Fibroblast of pulmonary artery (primary cell): ENCODE measurements at places on chromosomes 11 and 22.

- DNase-seq = peak; percentile 31
Measured at GRCh38 chr22:23278883-23279675, 98.8 kb downstream of the BCR start.

GRCh38 chr11:127859941-127860354, 727.4 kb downstream of the ETS1 start:
- no peak for DNase-seq

DNA sequence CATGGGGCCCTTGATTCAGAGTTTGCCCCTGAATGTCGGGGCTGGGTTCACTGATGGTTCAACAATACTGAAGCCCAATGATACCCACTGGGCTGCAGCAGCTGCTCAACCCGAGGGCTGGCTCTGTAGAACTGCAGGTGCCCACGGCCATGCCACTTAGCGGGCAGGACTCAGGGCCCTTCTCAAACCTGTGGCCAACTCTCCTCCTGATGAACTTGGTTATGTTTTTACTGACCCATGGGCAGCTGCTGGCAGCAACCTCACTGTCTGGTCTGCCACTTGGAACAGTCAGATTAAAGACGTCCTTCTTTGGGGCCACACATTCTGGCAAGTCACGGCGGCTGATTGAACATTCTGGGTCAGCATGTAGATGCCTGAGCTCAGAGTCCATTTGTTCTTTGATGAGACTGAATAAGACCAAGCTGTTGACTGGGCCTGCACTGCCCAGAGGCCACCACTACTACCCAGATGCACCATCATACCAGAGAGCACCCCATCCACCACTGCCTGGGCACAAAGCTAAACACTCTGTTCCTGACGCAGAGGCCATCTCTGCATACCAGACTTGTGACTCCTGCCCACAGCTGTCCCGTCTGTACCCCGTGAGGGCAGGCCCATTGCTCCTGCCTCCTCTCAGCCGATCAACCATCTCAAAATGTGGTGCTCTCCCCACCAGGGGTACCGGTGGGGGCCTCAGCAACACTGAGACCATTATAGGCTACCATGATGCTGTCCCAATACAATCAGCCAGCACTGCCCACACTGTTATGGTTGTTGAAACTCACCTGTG, 67.8 kb downstream of the SHANK2 start:
- DNase-seq = no peak

- no peak for DNase-seq
Measured at GRCh38 chr11:95152876-95153856, 63.5 kb downstream of the ENDOD1 start.

DNA sequence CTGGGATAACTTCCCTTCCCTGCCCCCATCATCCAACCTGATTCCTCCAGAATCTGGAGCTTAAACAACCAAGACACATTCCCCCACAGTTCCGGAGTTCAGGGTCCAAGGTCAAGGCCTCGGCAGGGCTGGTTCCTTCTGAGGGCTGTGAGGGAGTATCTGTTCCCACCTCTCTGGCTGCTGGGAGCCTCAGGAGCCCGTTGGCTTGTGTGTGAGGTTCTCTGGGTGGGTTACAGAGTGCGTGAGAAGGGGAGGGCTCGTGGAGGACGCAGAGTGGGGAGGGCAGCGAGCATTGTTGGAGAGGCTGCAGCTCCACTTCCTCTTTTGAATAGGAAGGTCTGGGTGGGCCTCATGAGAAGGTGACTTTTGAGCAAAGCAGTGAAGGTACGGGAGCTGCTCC, 8.5 kb downstream of the SERHL2 start:
- no peak for DNase-seq

DNA sequence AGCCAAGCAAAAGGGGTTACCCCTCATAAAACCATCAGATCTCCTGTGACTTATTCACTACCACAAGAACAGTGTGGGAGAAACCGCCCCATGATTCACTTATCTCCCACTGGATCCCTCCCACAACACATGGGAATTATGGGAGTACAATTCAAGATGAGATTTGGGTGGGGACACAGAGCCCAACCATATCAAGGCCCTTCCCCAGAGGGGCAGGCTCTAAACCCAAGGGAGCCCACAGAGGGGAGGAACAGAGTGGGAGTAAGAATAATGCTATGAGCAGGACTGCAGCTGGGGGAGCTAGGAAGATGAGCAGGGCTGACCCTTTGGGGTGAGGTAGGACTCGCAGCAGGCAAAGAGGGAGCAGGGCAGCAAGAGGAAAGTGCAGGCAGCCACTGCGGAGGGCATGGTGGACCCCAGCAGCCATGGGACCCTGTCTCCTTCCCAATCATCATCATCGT, 59.3 kb downstream of the CD82 start:
- no peak for DNase-seq

- DNase-seq = peak; percentile 82
Measured at GRCh38 chr11:75328426-75329277, 22.8 kb downstream of the ARRB1 start.

DNA sequence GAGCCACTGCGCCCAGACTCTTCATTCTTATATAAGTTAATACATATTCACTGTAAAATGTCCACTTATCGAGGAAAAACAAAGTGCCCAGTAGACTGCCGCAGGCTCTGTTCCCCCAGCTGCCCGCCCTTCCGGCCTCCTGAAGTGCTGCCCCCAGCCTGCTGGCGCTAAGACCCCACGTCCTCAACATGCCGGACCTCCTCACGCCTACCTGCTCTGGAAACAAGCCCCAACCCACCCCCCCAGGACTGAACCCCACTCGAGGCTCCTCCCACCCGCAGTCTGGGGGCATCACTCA, 1.1 kb downstream of the GATD1 start:
- DNase-seq = no peak

GRCh38 chr11:33222052-33222750, 35.0 kb upstream of the HIPK3 start:
- DNase-seq = no peak

GRCh38 chr11:24064309-24064903, 432.4 kb upstream of the LUZP2 start:
- no peak for DNase-seq

- peak; percentile 55 for DNase-seq
Measured at GRCh38 chr11:22337596-22338485, at the start of gene SLC17A6. Gene SLC17A6, plus strand, starts transcription at chr11:22338381. Its CDS starts 153 bp downstream, at chr11:22338534.

DNA sequence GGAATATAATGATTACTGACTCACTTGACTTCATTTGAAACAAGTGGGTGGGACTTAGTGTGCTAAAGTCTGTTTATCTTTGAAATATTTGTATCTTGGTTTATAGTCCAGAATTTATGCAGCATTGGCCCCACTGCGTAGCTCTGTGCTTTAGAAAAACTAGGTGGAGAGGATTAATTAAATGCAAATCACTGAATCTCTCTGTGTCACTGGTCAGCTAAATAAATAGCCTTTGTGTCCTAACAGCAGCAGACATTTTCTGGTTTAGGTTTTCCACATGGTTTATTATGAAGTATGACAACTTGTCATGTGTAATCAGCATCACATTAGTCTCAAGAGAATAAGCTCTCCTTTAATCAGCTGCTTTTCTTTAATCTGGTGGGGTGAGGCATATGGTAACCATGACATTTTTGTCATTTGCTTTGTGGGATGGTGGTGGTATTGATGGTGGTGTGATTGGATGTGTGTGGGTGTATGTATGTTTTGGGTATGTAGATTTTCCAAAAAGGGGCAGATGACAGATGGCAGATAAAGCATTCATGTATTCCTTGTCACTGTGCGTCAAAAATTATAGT, 33.9 kb downstream of the BCL2L13 start:
- DNase-seq = no peak

GRCh38 chr11:104705490-104706190, 192.6 kb downstream of the CASP12 start:
- DNase-seq = peak; percentile 57

- DNase-seq = no peak
Measured at GRCh38 chr11:8325591-8326304, 62.1 kb upstream of the LMO1 start.

DNA sequence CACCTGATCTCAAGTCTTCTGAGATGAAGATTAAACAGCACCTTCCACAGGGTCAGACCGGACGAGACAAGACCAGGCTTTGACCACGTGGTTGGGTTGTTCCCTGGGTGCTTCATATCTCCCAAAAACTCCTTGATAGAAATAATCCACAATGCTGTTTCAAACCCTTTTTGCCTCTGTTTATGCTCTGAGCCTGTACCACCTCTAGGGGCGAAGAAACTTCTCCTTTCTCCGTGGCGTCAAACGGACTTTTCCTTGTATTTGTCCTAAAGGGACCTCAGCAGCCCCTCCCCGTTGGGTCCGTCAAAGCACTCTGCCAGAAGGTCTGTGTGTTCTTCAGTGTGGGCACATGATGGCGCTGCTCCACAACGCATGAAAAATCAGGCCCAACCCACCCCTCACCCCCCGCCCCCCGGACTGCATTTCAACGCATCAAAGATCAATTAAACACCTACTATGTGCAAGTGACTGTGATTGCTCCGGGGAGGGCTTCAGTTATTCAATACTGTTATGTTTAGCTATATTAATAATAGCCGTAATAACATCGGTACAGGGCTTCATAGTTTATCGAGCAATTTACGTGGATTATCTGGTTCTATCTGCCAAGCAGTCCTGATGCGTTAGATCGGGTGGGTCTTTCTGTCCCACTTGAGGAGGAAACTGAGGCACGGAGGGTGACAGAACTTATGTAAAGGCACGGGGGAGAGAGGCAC, 17.3 kb upstream of the EIF3D start:
- peak; percentile 69 for DNase-seq

- DNase-seq = no peak
Measured at GRCh38 chr11:90601261-90601660, 378.4 kb upstream of the CHORDC1 start.

GRCh38 chr11:65739022-65739421, 18.4 kb upstream of the RNASEH2C start:
- no peak for DNase-seq

DNA sequence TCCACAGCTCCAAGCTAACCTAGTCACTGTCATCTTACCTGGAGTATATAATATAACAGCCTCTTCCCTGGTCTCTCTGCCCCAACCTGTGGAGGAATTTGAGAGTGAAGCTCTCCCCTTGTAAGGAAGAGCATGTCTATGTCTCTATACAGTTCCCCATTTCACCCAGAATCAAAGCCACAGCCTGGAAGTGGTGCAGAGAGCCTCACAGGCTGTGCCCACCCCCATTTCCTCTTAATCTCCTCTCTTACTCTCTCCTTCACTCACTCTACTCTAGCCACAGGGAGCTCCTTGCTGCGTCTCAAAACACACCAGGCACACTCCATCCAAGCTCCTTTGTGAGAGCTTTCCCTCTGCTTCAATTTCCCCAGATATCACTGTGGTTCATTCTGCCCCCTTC, 302.5 kb upstream of the ISX start:
- no peak for DNase-seq

DNA sequence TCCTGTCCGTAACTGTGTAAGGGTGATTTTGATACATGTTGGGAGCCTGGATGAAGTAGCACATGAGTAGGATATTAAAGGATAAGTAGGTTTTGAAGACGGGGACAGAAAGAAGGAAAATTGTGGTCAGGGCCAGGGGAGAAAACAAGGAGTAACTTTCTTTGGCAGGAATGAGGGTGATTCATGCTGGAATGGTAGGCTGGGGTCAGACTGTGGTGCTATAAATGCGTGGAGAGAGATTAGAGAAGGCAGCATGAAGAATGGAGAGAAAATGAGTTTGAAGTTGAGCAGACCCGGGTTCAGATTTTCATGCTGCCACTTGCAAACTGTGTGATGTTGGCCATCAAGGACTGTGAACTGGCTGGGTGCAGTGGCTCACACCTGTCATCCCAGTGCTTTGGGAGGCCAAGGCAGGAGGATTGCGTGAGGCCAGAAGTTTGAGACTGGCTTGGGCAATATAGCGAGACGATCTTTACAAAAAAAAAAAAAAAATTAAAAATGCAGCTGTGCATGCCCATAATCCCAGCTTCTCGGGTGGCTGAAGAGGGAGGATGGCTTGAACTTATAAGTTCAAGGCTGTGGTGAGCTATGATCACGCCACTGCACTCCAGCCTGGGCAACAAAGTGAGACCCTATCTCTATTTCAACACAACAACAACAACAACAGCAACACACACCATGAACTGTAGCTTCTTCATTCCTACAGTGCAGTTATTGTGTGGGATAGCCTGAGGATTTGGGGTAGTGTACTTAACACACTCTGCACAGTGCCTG, 22.3 kb downstream of the ZBTB16 start:
- DNase-seq = peak; percentile 90

- no peak for DNase-seq
Measured at GRCh38 chr22:39234867-39235687, 9.7 kb downstream of the PDGFB start.

DNA sequence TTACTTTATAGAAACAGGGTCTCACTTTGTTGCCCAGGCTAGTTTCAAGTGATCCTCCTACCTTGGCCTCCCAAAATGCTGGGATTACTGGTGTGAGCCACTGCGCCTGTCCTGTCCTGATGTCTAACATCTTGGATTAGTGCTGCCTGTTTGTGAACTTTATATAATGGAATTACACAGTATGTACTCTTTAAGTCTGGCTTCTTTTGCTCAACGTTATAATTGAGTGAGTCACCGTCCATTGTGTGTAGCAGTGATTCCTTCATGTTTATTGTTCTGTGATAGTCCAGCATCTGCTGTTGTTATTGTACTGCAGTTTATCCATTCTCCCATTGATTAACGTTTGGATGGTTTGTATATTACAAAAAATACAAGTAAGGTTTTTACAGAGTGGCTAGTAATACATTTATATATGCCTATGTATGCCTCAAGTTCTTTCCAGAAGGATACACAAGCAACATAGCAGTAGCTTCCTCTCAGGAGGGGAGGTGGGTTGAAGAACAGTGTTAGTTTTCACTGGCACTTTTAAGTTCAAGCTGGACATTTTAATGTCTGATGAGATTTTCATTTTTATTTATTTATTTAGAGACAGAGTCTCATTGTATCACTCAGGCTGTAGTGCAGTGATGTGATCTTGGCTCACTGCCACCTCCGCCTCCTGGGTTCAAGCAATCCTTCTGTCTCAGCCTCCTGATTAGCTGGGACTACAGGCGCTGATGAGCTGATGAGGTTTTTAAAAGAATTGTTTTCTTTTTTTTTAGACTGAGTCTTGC, 25.2 kb upstream of the MICALL1 start:
- DNase-seq = peak; percentile 72

DNA sequence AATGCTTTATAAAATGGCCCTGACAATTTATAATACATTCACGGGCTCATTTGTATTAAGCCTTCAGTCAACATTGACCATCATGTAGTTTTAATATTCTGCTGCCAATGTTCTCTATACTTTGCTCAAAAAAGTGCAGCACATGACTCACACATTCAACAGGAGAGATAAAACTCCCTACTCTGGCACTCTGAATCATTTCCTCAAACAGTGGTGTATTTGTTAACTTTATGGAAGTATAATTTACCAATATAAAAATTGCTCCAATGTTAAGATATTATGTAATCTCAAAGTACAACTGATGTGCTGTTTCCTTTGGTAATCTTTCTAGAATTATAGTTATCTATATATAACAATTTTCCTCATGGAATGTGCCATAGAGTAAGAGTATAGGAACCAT, 39.9 kb downstream of the MAML2 start:
- DNase-seq = peak; percentile 88

GRCh38 chr11:90851196-90851595, 628.3 kb upstream of the CHORDC1 start:
- no peak for DNase-seq

GRCh38 chr11:66359662-66360087, 11.9 kb downstream of the SLC29A2 start:
- DNase-seq = no peak

DNA sequence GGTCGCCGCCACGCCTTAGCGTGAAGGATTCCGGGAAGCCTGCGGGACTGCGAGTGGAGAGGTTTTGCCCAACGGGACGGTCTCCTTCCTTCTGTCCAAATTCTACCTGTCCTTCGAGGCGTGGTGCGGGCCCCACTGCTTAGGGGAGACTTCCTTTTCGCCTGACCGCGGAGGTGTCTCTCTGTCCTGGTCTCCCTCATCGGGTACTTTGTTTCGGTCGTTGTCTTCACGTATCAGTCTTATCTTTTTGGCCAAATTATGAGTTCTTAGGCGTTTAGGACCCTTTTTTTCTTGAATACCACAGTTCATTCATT, 388 bp downstream of the HINFP start:
- no peak for DNase-seq
